ENCODE measurements at places on chromosomes 4 and X.

DNA sequence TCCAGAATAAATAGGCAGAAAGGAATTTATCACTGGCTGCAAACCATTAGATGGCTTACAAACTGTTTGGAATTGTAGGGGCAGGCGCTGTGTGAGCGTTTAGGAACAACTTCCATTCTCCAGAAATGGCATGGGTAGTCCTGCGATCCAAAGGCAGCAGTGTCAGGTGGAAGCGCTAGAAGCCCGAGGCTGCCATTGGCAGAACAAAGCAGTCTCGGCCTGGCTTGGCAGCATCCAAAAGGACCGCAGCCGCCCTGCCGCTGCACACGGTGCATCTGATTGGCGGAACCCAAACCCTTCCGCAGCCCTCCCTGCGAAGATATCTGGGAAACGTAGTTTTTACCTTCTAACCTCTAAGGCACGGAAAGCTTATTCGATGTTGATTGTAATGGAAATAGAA lies 23.6 kb upstream of the YTHDC1 start:
- DNase-seq, result no peak

DNA sequence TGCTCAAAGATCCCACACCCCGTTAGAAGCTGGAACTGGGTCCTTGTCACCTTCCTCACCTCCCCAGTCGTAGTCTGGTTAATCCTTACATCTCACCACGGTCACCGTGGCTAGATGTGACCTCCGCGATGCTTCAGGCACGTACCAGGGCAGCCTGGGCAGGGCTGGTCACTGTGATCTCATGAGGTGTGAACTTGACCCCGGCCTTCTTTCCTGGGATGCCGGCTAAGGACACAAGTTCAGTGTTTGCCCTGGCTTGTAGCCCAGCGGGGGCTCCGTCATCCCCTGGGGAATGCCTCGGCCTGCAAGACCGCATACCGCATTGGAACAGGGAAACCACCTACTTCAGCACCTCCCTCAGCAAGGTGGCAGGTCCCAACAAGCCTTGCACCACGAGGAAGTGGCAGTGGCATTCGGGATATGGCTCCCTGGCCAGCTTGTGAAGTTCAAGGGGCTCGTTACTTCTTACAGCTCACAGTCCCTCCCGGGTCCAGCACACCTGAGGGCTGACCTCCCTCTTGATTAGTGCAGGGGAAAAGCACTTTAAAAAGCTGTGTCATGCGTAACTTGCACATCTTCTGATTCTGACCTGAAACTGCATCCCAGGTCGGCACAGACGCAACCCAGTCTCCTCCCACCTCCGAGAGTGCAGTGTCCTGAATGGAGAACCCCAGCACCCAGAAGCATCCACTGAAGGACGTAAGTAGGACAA lies 25.9 kb downstream of the NOP14 start:
- DNase-seq, result peak; percentile 4

DNA sequence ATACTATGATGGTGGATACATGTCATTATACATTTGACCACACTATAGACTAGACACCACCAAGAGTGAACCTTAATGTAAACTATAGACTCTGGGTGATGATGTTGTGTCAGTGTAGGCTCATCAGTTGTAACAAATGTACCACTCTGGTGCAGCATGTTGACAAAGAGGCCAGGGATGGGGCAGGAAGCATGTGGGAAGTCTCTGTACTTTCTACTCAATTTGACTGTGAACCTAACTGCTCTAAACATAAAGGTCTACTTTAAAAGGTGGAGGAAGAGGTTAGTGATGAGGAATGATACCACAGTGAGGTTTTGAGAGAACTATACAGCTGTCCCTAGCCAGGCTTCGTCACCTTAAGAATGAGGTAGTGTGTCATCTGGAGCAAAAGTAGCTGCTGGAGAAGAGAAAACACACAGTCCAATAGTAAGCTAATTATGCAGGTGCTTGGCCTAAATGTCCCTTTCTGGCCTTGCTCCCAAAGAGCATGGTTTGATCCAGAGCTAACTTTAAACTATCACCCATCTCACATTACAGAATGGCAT lies 38.4 kb downstream of the GRSF1 start:
- no peak for DNase-seq

DNA sequence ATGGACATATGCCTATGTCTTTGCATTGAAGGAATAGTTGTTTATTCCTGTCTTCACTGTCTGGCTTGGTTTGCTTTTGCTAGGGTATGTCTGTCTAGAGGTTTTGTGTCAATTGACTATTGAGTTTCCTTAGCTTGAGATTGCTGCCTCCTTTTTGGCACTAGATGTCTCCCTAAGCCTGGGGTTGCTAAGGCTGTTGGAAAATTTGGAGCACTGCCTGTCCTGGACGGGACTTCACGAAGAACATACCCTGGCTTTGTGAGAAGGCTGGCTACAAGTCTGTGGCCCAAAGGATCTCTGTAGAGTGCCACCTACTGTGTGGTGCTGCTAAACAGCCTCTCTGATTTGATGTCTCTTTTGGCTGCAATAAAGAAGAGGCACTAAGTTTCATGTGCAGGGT lies 183.8 kb upstream of the NUDT10 start:
- no peak for DNase-seq

GRCh38 chrX:150527108-150527507 lies 41.3 kb upstream of the MTM1 start:
- DNase-seq, result no peak

GRCh38 chr4:67542076-67542475 lies 3.2 kb downstream of the CENPC start:
- no peak for DNase-seq

GRCh38 chrX:109283870-109284269 lies 198.0 kb downstream of the GUCY2F start:
- no peak for DNase-seq

DNA sequence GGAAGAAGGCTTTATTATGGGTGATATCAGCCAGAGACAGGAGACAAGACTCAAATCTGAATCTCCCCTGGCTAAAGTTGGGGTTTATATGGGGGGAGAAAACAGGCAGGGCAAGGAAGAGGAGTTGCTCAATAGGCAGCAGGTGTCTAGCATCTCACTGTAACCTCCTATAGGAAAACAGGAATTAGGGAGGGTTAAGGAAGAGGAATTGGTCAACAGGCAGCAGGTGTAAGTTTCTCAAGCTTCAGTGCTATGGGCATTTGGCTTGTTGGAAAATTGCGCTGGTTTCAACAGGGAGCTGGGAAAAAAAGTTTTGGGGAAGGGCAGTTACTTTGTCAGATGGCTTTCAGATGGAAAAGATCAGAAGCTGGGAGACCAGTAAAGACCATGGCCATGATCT lies 206.4 kb downstream of the NWD2 start:
- no peak for DNase-seq

GRCh38 chr4:184306949-184307348 lies 89.3 kb upstream of the ENPP6 start:
- no peak for DNase-seq

All from DMS79 treated with DMSO at 0.1 percent for 48 hours (cell line).